ENCODE measurements at places on chromosomes 16 and 17. TPM values are rescaled to one million over a fixed set of nuclear protein-coding genes. Genes with fewer than 3 reads are reported as not detected.

GRCh38 chr16:30137897-30138296 lies 14.9 kb upstream of the MAPK3 start:
- DNase-seq = no peak

- DNase-seq = no peak
These were observed 41.5 kb downstream of the NT5M start for GRCh38 chr17:17344507-17345293.

DNA sequence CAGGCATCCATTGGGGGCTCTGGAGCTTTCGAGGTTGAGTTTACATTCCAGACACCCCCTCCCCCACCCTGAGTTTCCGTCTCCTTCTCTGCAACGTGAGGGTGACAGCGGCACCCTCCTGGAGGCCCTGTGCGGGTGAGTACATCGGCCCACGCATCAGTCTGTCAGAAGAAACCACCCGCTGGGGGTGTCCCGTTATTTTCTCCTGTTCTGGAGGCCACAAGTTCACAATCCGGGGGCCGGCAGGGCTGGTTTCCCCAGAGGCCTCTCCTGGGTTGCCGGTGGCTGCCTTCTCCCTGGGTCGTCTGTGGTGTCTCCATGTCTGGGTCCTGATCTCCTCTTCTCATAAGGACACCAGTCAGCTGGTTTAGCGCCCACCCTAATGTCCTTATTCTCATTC lies 35.7 kb downstream of the GSE1 start:
- DNase-seq = no peak

DNA sequence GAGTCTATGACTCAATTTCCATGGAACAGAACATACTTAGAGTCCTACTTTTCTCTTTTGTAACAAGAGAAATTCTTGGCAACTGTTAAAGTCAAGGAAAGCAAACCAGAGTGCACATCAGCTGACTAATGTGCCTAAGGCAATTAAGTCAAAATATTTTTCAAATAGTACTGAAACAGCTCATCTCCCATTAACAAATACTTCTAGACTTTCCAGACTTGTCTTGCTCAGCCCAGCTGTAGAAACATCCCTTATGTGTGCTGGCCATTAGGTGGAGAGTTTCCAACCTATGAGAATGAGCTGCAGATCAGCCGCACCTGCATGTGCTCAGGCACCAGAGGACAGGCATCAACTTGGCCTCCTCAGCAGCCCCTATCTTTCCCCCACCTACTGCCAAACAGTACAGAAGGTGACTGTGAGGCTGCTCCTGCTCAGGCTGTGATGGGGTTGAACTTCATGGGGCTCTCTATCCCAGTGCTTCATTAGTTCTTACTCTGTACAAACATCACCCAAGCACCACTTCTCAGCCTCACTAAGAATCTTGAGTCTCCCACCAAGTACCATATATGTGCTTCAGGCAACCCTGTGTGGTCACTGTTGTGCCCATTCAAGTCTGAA lies 32.2 kb downstream of the TEX2 start:
- DNase-seq = no peak

PDP2 gene
- polyA plus RNA-seq = 8.9 TPM

DNA sequence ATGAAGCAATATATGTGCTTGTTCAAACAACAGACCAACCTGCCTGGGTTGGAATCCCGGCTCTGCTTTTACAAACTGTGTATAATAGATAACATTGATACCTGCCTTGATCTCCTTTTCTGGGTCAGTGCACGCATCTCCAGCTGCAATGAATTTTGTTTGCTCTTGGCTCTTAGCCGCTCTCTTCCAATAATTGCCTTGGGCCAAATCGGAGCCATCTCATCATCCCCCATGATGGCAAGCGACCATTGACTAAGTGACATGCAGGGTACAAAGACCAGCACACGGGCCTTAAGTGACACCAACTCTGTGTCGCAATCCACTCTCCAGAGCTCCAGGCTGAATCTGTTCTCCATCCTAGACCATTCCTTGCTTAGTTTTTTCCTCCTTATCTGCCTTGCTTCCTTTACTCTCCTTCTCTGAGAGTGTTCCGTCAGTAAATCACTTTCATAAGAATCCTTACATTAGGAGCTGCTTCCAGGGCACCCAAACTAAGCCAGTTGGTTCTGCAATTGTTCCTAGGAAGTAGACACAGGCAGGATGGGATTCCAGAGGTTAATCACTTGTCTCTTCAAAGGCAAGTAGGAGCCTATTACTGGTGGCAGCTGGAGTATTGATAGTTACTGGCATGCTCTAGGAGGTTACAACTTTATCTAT lies 134.2 kb downstream of the ABCA8 start:
- no peak for DNase-seq

Data from right lung (tissue), 10 donors.